ENCODE measurements at places on chromosomes 4 and X. TPM values are rescaled to one million over a fixed set of nuclear protein-coding genes. Genes with fewer than 3 reads are reported as not detected.

FAM184B gene
- under 0.01 TPM for polyA plus RNA-seq

DNA sequence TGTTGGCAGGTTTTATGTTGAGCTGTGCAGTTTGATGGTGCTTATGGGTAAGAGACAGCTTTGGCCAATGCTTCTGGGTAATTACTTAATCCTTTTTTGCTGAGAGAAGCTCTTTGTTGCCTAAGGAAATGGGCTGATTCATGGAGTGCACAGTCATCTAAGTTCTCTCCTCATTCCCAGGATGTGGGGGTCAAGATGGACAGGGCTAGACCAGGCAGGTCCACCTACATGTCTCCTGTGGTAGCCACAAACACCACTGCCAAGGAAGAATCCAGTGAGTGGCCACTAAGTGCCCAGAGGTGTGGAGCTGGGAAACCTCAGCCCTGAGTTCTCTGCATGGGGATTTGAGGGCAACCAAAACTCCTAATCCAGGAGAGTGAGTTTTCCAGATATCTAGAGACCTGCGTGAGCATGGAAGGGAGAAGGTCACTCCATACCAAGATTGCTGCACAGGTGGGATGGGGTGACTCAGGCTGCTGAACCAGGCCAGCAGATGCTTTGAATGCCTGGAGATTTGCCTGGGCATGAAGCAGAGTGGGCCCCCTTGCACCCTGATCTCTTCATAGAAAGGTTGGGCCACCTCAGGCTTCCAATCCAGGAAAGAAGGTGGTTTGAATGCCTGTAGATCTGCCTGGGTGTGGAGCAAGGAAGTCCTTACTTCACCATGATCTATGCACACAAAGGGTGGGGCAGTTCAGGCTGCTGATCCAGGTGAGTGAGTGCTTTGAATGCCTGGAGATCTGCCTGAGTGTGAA, 234.8 kb upstream of the GNPDA2 start:
- DNase-seq = no peak

- DNase-seq = no peak
Observed at GRCh38 chr4:105433421-105433820, 40.4 kb downstream of the PPA2 start.

DNA sequence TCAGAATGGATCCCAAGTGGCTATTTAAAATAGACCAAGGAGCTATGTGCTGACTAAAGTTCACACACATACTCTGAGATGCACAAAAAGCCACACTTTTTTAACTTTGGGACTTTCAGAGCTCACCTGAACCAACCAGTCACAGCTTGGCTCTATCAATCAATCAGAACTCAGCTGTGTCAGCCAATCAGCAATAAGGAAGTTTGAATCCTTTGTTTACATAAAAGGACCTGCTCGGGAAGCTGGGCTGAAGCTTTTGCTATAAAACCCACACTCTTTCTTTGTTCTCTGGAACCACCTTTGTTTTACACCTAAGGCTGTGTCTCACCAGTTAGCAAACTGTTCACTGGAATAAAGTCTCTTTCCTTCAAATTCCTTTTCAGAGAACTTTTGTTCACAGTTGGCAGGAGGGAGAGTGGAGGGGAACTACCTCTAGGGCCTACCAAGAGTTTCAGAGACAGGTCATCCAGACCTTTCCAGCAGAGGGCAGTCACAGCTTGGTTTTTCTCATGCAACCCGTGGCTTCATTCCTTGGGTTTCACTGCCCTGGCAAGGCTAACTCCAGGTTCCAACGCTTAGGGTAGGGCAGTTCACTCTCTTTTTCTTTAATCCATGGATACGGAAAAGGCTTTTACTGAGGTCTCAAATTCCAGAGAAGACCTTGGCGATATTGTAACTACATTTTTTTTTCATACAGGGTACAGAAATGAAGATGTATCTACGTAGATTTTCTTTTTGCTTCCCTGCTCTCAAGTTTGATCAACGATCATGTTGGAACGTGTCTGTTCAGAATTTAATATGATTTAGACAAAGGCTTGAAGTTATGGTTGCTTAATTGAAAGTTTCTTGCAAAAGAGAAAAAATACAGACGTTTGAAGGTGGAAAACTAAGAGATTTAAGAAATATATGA, 80.7 kb downstream of the GPRIN3 start:
- DNase-seq = peak; percentile 84

GRCh38 chrX:307261-308111, 11.1 kb downstream of the GTPBP6 start:
- peak; percentile 58 for DNase-seq

DNA sequence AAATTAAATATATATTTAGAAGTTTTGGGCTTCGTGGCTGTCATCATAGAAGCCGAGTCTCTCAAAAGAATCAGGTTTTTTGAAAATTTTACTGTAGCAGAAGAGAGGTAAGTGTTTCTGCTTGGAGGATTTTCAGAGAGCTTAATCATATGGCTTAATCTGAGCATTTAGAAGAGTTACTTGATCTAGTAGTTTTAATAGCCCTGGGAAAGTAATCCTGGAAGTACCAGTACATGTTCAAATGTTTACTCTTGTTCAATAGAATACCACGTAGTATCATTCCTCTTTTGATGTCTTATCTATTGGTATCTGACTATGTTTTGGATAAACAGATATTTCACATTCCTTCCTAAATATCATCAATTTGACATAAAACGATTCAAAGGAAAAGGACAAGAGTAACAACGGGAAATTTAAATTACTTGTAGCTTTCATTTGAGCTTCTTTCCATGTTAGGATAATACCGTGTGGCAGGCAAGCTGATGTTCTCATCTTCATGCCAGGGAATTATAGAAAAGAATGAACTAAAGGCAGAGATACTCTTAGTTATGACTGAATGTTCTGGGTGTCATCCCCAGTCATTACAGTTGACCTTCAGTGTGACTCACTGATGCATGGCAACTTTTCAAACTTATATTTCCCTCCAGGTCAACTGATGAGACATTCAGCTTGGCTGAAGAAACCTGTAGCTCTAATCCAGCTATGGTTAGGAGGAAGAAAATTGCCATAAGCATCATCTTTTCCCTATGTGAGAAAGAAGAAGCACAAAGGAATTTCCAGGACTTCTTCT, 89.8 kb downstream of the FNIP2 start:
- DNase-seq = no peak

Data from sigmoid colon (tissue), 7 donors.